Mammary epithelial cell (primary cell): ENCODE measurements at places on chromosomes 6 and 20. TPM values are rescaled to one million over a fixed set of nuclear protein-coding genes. Genes with fewer than 3 reads are reported as not detected.

CENPQ gene
- total RNA-seq: 3.4 and 6.6 TPM in 2 replicates

RNF182 gene
- 0.33 TPM for total RNA-seq

- peak; percentile 19 for DNase-seq
Observed at GRCh38 chr20:59525500-59526241, 78.7 kb upstream of the PHACTR3 start.

BANF2 gene
- total RNA-seq: not detected in 2 replicates

DNA sequence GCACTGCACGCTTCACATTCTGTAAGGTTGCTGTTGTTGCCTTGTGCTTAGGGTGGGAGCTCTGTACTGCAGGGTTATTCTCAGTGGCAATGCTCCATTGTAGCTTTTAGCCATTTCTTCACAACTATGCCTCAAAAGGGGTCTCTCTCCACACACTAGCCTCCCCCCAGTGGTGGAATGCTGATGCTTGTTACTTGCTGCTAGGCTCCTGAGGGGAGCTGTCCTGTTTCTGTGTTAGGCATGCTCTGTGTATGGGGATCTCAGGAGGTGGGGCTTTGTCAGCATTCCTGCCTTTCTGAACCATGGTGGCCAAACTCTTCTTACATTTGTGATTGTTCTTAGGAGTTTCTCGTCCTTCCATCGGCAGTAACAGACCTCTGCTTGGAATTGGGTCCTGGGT lies 18.8 kb downstream of the TMEM170B start:
- no peak for DNase-seq

EEF1E1 gene
- total RNA-seq: 38.2 and 39.6 TPM in 2 replicates

DNA sequence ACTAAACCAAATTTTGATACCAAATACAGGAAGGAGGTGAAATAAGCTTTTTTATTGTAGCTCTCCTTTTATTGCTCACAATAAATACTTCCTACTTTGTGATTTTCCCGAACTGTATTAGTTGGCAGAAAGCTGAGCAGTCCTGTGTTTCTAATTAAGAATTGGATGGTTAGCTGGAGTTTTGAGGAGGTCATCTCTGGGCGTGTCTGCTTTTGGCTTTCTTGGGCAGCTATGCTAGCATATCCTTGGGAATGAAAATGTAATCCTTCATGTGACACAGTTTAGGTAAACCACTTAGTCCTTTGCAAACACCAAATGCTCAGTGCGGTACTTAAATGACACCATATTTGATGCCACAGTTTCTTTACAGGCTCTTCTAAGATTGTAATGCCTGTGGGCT lies 67.5 kb downstream of the MTHFD1L start:
- DNase-seq: no peak

GRCh38 chr20:25018425-25018824 lies 25.9 kb upstream of the APMAP start:
- no peak for DNase-seq

MRS2 gene
- 20.7 and 23.0 TPM in 2 replicates for total RNA-seq

- peak; percentile 9 for DNase-seq
Observed at GRCh38 chr6:91276315-91276714, 689.4 kb upstream of the MAP3K7 start.

- no peak for DNase-seq
Observed at GRCh38 chr6:63886341-63886740, 250.7 kb downstream of the PHF3 start.

- DNase-seq: no peak
Observed at GRCh38 chr6:37785663-37786270, 33.8 kb upstream of the ZFAND3 start.

GRCh38 chr6:33590531-33591198 lies 10.6 kb upstream of the BAK1 start:
- peak; percentile 46 for DNase-seq

DNA sequence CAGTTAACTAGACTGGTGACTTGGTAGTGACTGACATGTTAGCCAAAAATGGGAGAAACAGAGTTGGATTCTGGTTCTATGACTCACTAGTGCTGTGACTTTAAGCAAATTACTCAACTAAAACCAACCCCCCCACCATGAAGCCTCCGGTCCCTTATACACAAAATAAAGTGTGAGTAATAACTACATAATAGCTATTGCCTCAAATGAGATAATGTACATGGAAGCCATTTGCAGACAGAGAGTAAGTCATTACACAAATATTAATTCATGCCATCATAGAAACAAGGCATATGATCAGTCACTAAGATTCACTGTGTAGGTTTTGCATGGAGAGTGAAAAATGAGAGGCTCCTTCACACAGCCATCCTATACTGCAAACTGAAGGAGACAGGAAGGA lies 111.9 kb downstream of the HIVEP2 start:
- peak; percentile 91 for DNase-seq

DNA sequence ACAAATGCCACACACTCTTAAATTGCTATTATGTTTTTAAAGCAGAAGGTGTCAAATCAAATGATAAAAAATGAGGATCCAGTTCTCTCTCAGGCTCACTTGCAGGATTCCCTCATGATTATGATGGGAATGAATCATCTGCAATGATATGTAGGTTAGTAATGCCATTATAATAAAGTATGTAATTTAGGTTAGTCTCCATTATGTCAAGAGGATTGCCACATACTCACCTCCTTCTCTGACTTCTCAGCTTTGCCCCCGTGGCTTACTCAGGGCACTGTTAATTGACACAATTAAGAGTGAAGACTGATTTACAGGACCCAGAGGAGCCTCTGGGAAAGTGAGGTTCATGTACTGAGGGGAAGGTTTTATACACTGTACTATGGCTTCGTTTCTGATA lies 591.7 kb upstream of the NRSN1 start:
- DNase-seq: no peak

BPIFA1 gene
- total RNA-seq: not detected in 2 replicates

DNA sequence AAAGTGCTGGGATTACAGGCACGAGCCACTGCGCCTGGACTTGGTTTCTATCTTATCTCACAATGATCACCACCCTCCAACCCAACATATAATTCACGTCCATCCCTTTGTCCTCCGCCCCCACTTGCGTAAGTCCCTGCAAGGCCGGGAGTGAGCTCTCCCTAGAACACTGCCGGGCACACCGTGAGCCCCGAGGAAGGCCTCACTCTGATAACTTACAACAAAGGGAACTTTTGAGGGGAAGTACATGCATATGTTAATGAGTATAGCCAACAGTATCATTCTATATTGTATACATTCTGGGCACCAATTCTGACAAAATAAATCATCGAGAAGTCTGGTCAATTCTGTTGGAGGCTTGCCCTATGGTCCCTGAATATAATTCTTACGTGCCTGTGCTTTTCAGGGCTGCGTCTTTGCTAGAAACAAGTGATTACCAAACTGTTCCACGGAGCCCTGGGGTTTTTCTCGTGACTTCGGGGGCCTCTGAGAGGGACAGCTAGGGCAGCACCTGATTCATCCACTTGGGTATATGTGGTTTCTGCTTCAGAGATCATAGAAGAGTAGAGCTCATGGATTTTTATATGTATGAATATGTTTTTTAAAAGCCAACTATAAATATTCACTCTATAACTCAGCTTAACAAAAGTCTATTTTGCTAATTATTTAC lies 469.8 kb upstream of the AGPAT4 start:
- no peak for DNase-seq

DNA sequence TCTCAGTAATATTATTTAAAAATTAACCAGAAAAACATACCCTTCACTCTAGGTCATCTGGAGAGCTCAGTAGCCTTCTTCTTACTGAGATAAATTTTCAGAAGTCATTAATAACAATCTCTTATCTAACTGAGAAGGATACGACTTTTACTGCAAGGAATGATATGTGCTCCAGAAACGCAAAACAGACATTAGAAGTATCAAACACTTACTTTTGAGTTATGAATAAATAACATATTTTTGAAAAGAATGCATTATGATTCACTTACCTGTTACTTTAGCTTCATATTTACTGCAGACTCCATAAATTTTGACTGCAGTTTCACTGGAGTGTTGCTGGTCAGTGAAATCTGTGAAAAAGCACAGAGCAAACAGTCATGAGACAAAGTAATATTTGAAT lies 668.7 kb upstream of the NRSN1 start:
- no peak for DNase-seq

GRCh38 chr6:30821862-30822784 lies 62.2 kb upstream of the DDR1 start:
- DNase-seq: peak; percentile 64

GRCh38 chr20:44736170-44737021 lies 9.3 kb upstream of the KCNK15 start:
- peak; percentile 67 for DNase-seq

DNA sequence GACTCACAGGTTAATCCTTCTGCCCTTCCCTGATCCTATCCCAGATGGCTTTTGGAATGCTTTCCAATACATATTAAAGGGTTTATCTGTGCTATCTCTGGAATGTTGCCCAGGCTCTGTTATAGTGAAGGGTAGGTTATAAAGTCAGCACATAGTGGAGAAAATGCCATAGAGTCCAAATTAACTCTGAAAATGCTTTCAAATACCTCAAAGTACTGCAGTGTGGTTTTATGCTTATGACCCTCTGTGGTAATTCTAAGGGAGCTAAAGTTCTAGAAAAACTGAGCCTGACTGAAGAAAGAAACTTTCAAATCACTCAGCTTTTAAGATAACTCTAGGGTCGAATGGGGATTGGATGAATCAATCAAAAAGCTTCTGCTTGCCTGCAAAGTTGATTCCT lies 159.8 kb downstream of the PLCB1 start:
- DNase-seq: no peak

DNA sequence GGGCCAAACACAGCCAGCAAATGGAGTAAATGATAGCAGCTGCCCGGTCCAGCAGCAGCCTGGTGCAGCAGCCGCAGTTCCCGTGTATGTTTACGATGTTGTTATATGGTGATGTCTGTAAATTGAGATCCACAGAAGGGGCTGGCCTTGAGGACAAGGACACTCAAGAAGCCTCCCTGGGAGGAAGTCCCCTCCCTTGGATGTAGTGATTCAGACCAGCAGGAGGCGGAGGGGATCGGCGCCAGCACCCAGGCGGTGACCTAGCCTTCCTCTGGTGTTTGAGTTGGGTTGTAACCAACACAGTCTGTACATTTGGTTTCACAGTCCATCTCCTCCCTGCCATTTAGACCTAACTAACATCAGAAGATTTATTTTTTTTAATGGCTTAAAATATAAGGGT lies 187.8 kb downstream of the SYNDIG1 start:
- no peak for DNase-seq

GRCh38 chr6:118712969-118713368 lies 61.6 kb upstream of the CEP85L start:
- peak; percentile 79 for DNase-seq

OR2H1 gene
- total RNA-seq: not detected in 2 replicates

- no peak for DNase-seq
Observed at GRCh38 chr6:15449011-15449410, 203.1 kb downstream of the JARID2 start.

DNA sequence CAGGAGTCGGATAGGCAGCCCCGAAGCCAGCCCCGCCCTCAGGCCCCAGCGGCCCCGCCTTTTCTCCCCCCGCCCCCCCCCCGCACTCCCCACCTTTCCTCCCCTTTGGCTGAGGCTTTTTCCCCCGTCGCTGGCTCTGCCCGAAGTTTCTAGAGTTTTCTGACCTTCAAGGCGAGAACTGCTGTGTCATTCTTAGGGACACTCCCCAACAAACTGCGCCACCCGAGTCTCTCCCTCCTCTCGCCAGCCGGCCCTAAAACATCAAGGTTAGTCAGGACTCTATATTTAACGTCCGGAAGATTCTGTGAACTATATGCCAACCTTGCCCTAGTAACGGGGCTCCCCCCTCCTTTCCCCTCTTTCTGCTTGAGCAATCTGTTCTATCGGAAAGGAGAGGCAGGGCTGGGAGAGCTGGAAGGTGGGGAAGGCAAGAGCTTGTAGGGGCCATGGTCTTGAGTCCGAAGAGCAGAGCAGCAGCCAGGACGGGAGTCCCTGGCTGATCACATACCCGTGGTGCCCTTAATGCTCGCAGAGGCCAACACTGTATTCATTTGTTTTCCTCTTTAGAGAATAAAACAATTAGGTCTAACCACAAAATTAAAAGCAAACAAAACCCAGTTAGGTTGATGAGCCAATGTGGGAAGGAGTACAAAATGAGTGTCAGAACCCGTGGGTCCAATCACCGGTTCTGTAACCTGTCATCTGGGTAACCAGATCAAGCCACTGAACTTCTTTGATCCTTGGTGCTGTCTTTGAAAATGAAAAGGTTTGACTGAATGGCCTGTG lies 5.3 kb upstream of the HSPA1B start:
- DNase-seq: peak; percentile 76

RBPJL gene
- not detected in 2 replicates for total RNA-seq

CMTR1 gene
- total RNA-seq: 31.8 and 35.0 TPM in 2 replicates
